ENCODE measurements at places on chromosomes 6 and 20.

- no peak for DNase-seq
Measured at GRCh38 chr6:2557181-2557720, 193.5 kb downstream of the MYLK4 start.

- DNase-seq, result no peak
Measured at GRCh38 chr6:120608826-120609225, 725.5 kb downstream of the TBC1D32 start.

DNA sequence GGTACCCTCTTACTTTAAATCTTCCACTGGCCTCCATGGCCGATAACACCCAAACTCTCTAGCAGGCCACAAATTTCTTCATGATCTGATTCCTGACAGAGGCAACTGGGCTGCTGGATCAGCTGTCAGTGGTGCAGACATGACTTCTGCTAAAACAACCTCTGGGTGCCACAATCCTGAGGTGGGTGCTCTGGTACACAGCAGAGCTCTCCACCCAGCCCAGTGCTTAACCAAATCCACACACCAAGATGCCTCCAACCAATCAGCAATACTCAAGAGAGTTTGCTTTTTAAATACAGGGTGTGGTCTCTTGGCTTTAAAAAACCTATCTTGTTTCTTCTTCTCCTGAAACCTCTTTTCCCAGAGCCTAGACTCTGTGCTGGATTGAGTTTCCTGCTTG lies 126.6 kb upstream of the SPACA1 start:
- DNase-seq, result no peak

DNA sequence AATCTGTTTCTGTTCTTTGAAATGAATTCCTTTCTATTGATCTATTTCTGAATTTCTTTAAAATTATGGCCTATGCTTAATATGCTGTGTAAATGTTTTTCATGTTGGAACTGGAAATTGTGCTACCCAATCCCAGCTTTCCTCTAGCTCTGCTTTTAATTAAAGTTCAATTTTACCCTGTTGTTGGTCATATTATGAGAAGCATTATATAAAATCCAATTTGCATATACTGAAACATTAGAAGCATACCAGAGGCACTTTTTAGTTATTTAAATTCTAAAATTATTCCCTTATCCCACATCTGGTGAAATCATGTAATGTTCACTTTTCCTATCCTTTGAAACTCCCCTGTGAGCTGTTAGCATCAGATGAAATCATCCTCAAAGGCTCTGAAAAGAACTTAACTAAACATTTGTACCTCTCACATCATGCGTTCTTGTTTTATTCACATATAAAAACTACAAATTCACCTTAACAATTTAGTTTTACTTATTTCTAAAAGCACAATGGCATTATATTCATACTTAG lies 160.6 kb upstream of the COL21A1 start:
- DNase-seq, result no peak

- DNase-seq, result no peak
Measured at GRCh38 chr6:33391922-33392594, 435 bp downstream of the KIFC1 start.

DNA sequence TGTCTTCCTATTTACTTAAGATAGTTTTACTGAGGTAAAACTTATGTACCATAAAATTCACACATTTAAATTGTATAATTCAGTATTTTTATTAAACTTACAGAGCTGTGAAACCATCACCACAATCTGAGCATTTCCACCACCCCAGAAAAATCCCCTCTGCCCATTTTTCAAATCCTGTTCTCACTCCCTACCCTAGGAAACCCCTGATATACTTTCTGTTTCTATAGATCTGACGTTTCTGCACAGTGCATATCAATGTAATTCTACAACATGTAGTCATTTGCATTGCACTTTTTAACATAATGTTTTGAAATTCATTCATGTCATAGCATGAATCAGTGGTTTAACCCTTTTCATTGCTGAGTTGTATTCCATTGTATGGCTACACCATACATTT lies 96.7 kb upstream of the OPRM1 start:
- no peak for DNase-seq

GRCh38 chr6:109322825-109323224 lies 59.4 kb downstream of the CD164 start:
- no peak for DNase-seq

DNA sequence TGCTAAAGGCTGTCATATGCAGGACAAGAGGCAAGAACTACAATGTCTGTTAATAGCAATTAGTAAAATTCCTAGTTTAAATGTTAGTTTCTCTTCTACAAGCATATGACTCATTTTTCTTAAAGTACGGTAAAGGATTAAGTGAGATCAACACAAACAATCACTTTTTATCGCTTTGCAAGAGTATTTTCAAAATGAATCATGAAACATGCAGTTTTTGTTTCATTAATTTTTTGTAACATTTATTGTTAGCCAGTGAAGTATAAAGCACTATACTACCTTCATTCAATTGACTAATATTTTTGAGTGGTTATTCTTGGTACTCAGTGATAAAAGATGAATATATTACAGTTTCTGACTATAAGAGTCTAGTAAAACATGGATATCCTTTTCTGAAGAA lies 138.6 kb downstream of the AHI1 start:
- DNase-seq, result no peak

DNA sequence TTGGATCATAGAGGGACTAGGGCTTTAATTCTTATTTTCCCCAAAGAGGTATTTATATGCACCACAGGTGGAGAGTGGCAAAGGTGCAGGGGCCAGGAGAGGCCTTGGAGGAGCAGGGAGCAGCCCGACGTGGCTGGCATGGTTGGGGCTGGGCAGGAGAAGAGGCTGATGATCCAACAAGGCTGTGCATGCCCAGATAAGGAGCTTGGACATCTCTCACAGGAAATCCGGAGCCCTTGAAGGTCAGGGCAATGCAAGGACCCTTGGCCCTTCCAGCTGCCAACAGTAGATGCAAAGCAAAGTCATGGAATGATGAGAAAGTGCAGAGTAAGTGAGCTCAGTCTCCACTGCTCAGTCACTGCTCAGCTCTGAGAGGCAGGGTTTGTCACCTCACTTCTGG lies 39.9 kb upstream of the SIRT5 start:
- no peak for DNase-seq

All from NCI-H774 (cell line).